ENCODE measurements at places on chromosomes 2 and 18.

DNA sequence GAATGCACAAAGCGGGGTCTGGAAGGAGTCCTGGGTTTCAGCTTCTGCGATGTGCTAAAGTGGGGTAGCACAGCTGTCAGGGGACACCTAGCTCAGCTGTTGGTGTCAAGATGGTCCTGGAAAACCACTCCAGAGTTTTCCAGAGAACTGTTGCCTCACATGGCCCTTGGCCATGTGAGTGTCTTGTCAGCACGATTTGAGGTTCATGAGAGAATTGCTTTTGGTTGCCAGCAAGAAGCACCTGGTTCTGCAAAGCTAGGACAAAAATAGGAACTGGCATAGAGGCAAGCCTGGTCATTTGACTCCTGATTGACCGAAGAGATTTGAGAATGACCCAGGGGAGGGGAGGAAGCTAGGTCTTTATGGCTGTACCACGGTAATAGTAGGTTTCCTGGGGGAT is 50.4 kb upstream of the CTLA4 start:
- DNase-seq, result no peak

DNA sequence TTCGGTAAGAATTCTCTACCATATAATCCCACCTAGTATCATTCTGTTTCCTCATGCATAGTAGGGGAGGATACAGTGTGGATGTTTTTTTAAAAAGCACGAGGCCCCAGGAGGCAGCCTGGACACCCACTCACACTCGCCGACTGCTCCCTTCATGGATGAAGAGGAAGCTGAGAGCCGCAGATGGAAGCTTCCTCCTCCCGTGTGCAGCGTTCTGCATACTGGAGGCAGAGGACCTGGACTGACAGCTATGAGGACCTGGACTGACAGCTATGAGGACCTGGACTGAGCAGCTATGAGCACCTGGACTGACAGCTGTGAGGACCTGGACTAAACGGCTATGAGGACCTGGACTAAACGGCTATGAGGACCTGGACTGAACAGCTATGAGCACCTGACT is 234.4 kb downstream of the NDUFA10 start:
- DNase-seq, result peak; percentile 10

GRCh38 chr2:170030040-170030439 is 147.9 kb upstream of the MYO3B start:
- DNase-seq, result no peak

DNA sequence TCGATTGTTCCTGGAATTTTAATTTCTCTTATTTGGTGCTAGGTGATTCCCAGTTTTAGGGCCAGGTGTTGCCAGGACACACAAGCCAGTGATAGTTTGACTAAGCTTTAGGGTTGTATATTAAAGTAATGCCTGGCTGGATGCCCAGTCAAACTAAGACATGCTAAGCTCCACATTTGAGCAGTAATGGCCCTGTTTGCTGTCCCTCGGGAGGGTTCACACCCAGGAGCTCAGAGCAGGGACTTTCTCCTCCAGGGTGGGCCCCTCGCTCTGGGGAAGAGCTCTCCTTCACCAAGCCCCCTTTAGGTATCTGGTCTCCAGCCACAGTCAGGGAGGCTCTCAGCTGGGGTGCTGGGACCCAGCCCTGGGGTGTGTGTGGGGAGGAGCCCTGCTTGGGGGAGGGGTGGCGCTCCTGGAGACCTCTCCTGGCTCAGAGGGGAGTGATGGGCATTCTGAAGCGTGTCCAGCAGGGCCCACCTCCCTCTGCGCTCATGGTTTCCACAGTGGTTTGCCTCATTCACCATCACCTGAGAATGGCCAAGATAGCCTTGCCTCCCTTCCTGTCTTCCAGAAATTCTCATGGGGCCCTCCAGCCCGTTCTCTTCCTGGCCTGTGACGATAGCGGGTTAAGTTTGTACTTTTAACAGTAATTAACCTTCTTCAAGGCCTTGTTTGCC is 31.7 kb downstream of the INPP4A start:
- peak; percentile 83 for DNase-seq

GRCh38 chr2:162197069-162197825 is 45.2 kb upstream of the GCG start:
- DNase-seq, result no peak

GRCh38 chr2:238719641-238720040 is 128.2 kb upstream of the TWIST2 start:
- DNase-seq, result no peak

DNA sequence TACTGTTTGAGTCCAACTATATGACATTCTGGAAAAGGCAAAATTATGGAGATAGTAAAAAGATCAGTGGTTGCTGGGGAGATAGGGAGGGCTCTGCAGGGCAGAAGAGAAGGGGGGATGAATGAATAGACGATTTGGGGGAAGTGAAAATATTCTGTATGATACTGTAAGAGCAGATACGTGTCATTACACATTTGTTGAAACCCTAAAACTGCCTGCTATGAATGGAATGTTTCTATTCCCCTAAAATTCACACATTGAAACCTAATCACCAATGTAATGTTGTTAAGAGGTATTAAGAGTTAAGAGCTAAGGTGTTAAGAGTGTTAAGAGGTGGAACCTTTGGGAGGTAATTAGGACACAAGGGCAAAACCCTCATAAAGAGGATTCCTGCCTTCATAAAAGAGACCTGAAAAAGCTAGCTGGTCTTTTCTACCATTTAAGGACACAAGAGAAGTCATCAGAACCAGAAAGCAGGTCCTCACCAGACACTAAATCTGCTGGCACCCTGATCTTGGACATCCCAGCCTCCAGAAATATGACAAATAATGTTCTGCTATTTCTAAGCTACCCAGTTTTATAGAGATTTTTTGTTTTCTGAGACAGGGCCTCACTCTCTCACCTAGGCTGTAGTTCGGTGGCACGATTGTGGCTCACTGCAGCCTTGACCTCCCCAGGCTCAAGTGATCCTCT is 76.2 kb downstream of the ATAD2B start:
- DNase-seq, result no peak

DNA sequence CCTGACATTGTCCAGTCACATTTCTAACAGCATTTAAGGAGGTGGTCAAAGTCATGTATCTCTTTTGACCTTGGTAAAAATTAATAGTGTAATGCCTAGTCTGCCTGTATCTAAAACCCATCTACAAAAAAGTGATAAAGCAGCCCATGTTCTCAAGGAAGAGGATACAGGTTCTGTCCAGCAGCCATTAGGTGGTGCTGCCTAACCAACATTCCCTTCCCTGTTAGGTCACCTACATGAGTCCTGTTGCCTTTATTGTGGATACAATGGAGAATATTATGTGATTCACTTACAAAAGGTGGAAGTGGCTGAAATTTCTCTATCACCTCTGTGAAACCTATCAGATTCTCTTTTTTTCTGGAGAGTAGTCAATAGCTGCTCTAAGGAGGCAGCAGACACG is 52.5 kb downstream of the AQP4 start:
- DNase-seq, result peak; percentile 68

- DNase-seq, result no peak
Observed at GRCh38 chr2:147482111-147482895, 362.5 kb upstream of the ACVR2A start.

- peak; percentile 61 for DNase-seq
Observed at GRCh38 chr2:18178736-18179349, 300.4 kb downstream of the KCNS3 start.

DNA sequence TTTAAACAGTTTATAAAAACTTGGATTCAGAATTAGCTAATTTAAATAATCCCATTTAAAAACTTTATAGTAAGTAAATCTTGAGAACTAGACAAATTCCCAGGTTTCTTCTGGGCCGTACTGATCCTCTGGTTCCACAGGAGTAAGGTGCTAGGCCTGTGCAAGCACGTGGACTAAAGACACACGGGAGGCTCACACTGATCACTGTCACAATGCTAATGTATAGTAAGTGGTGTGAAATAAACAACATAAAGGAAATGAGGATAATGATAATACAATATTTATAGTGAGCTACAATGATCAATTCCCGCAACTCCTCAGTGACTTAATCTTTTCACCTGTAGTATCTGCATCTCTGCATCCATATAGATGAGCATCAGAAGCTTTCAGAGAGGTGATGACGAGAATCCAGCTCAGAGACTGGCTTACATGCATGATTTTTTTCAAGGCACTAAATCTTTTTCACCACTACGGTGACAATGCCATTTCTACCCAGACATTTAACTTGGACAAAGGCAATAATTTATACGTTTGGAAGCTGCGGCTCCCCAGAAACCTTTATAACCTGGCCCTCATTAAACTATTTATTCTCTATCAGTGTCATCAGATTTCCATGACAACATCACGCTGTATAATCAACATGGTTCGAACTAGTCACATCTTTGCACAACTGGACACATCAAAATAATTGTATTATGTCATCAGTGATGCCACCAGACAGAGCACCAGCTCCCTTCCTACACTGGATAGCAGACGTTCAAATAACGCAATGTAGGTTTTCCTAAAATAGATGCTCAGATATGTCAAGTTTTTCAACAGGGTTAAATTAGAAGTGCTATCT is 196.2 kb downstream of the ZNF385B start:
- no peak for DNase-seq

- peak; percentile 87 for DNase-seq
Observed at GRCh38 chr18:79064228-79064627, 5.0 kb upstream of the ATP9B start.

DNA sequence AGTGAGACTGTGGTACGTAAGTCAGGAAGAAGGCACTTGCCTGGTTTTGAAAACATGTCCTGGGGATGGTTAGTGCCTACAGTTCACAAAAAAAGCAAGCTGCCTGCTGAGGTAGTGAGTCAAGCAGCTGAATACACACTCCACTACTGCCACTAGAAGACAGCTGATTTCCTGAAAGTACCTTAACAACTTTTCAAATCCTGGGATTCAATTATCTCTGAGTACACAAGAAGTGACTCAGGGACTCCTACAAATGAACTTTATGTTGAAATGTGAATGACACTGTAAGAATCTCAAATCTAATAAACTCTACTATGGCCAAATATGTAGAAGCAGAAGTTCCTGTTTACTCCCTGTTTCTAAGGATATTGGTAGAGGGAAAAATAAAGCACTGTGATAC is 58.0 kb upstream of the ARL5A start:
- DNase-seq, result no peak

GRCh38 chr2:189267925-189268579 is 88.5 kb upstream of the COL5A2 start:
- no peak for DNase-seq

DNA sequence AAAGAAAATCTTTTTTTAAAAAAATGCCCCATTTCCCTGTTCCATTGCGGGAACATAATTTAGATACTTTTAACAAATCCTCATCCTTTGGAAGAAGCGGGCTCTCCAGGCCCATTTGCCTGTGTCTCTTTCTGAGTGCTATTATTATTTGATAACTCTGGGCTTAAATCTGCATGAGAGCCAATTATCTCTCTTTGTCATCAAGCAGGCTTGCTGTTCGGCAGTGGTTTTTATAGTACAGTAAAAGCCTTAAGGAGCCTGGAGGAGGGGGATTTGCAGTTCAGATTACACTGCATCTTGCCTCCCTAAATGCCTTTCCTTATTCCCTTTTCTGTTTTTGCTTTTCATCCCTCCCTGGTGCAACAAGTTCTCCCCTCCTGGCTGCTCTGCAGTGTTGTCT is 50.6 kb downstream of the CELF4 start:
- DNase-seq, result peak; percentile 87

- no peak for DNase-seq
Observed at GRCh38 chr2:234930397-234930796, 21.4 kb upstream of the SH3BP4 start.

DNA sequence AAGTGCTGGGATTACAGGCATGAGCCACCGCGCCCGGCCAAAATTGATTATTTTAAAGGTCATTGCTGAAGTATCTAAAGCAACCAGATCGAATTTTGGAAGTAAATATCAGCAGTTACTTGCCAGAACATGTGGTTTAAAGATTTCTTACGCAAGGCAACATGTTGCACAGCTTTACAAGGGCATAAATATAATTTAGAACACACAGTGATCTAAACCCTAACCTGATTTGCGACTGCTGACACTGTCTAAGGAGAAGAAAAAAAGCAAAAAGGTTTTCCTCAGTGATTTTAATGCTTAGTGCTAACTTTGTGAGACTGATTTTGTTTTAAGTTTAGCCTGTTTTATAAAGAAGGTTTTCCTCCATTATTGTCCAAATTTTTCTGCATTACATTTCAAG is 569.9 kb upstream of the LINC00305 start:
- no peak for DNase-seq

DNA sequence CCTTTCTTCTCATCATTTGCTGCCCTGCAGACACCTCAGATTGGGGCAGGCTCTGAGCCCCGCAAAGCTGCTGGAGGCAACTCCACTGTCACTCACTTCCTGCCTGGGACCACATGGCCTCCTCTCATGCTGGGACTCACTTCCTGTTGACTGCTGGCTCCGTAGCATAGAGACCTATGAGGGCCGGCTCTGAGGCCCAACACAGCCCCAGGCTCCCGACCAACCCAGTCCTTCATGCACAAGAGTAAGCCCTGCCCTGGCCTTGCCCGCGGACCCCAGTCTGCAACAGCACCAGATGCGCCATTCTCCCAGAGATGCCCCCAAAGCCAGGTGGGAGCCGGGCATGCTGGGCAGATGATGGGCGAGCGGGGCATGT is 55.7 kb downstream of the DNMT3A start:
- DNase-seq, result no peak

- DNase-seq, result no peak
Observed at GRCh38 chr2:60297296-60298005, 256.0 kb downstream of the BCL11A start.

- no peak for DNase-seq
Observed at GRCh38 chr2:183088061-183088460, 9.5 kb downstream of the DUSP19 start.

GRCh38 chr2:127254386-127254981 is 34.4 kb upstream of the CYP27C1 start:
- DNase-seq, result no peak

GRCh38 chr2:214378455-214379103 is 32.3 kb upstream of the VWC2L start:
- peak; percentile 64 for DNase-seq

DNA sequence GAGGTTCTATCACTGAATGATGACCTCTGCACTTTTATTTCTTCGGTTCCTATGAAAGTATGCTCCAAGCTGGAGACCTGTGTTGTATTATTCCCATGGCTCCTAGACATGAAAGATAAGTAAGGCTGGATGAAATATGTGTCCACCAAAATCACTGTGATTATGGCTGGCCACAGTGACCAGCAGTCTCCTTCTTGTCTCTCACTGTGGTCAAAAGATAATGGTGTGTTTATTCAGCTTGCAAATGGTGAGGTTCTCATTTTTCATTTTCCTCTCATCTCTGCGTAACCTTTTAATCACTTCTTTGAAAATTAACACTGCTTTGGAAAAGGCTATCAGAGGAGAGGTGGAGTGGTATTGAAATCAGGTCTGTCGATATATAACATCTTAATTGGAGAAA is 107.8 kb upstream of the DAPL1 start:
- no peak for DNase-seq

DNA sequence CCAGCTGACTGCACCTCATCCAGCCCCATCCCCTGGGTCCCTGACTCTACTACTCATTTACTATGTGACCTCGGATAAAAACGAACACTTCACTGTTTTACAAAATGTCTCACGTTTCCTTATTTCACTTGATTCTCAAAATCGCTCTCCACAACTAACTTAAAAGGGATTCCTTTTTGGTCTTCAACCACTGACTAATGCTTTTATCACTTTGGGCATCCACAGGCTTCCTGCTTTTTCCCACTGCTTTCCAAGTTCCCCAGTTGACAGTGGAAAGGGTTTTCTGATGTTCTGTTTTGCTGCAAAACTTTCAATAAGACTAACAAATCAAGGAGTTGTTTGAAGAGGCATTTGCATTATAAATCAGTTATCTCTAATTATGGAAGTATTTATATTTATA is 24.1 kb downstream of the EIF2AK3 start:
- DNase-seq, result no peak

GRCh38 chr2:158380746-158381145 is 75.8 kb downstream of the CCDC148 start:
- no peak for DNase-seq

GRCh38 chr2:174035981-174036742 is 71.0 kb upstream of the SP3 start:
- no peak for DNase-seq
